ENCODE measurements at places on chromosomes 1 and 21. TPM values are rescaled to one million over a fixed set of nuclear protein-coding genes. Genes with fewer than 3 reads are reported as not detected.

CELA2B gene
- total RNA-seq: not detected

PLD5 gene
- total RNA-seq: 0.21 TPM

PTAFR gene
- total RNA-seq: 7.5 TPM

KLHL17 gene
- 11.6 TPM for total RNA-seq

CR1 gene
- total RNA-seq: not detected

NR1I3 gene
- total RNA-seq: not detected

VWA5B1 gene
- total RNA-seq: not detected

GPR52 gene
- 0.21 TPM for total RNA-seq

KHDRBS1 gene
- total RNA-seq: 38.6 TPM

RHCE gene
- 3.6 TPM for total RNA-seq

RGS7 gene
- not detected for total RNA-seq

ATP1B1 gene
- total RNA-seq: 43.9 TPM

KLHDC7A gene
- not detected for total RNA-seq

EVA1B gene
- total RNA-seq: 47.3 TPM

WDR4 gene
- 20.7 TPM for total RNA-seq

LORICRIN gene
- not detected for total RNA-seq

TAF5L gene
- 21.7 TPM for total RNA-seq

CFHR4 gene
- total RNA-seq: not detected

OR2AK2 gene
- total RNA-seq: not detected

KDM1A gene
- 132 TPM for total RNA-seq

NTMT2 gene
- total RNA-seq: not detected

C8A gene
- not detected for total RNA-seq

LCE1C gene
- total RNA-seq: 0.24 TPM

LCE1E gene
- 0.24 TPM for total RNA-seq

ZBTB37 gene
- 2.9 TPM for total RNA-seq

HES5 gene
- total RNA-seq: 5.1 TPM

LCE2C gene
- total RNA-seq: not detected

S100A7 gene
- not detected for total RNA-seq

TCP10L gene
- 1.5 TPM for total RNA-seq

MNDA gene
- not detected for total RNA-seq

NUP210L gene
- total RNA-seq: 0.24 TPM

ALPL gene
- total RNA-seq: not detected

CFHR3 gene
- not detected for total RNA-seq

DYRK3 gene
- total RNA-seq: 32.6 TPM

ELAPOR1 gene
- total RNA-seq: 0.24 TPM

MUL1 gene
- total RNA-seq: 24.7 TPM

PLPPR4 gene
- not detected for total RNA-seq

SLC6A17 gene
- not detected for total RNA-seq

PER3 gene
- total RNA-seq: 4.9 TPM

KRTAP6-1 gene
- total RNA-seq: not detected

DDX59 gene
- total RNA-seq: 8.2 TPM

Data from tracheal epithelial cell (primary cell).